Glomerular endothelial cell (primary cell): ENCODE measurements at places on chromosomes 16 and 17.

- DNase-seq = no peak
Observed at GRCh38 chr16:61937646-61938045, 98.6 kb downstream of the CDH8 start.

- no peak for DNase-seq
Observed at GRCh38 chr17:80253631-80254395, 6.8 kb upstream of the RNF213 start.

DNA sequence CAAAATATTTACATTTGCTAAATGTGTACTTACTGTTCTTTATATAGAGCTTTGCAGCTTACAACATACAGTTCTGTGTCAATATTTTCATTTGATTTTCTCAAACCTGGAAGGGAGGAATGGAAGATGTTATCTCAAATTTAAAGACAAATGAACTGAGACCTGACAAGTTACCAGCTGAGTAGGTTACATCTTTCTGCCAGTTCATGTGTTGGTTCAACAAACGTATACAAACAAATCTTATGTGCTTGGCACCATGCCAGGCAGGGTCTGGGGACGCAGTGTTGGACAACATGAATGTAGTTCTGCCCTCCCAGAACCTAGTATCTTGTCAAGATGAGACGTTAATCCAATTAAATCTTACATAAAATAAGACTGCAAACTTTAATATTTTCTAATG, 507.5 kb upstream of the HSBP1 start:
- no peak for DNase-seq

DNA sequence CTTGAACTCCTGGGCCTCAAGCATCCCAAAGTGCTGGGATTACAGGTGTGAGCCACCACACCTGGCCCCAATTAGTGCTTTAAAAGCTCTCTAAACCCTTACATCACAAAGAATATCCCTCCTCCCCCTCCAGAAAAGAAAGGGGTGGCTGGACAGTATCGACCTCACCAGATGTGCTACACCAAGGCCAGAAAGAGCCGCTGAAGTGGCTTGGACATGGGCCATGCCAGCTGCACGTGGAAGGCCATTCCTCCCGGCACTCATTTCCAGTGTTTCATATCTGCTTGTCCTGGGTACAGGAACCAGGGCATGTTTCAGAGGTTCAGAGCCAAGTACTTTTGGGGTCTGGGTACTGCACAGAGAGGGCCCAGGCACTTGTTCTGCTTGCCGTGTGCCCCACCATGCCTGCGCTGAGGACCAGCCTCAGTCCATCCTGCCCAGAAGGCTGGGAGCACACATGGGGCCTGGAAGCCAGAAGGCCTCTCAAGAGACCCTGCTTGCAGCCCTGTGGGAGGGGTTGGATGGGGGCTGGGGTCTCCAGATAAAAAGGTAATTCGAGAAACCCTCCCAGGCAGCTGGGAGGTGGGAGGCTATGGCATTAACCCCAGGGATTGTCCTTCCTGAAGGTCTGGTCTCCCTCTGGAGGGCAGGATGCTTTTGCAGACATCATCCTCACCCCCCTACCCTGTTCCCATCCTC, 3.5 kb upstream of the SRRM2 start:
- no peak for DNase-seq

DNA sequence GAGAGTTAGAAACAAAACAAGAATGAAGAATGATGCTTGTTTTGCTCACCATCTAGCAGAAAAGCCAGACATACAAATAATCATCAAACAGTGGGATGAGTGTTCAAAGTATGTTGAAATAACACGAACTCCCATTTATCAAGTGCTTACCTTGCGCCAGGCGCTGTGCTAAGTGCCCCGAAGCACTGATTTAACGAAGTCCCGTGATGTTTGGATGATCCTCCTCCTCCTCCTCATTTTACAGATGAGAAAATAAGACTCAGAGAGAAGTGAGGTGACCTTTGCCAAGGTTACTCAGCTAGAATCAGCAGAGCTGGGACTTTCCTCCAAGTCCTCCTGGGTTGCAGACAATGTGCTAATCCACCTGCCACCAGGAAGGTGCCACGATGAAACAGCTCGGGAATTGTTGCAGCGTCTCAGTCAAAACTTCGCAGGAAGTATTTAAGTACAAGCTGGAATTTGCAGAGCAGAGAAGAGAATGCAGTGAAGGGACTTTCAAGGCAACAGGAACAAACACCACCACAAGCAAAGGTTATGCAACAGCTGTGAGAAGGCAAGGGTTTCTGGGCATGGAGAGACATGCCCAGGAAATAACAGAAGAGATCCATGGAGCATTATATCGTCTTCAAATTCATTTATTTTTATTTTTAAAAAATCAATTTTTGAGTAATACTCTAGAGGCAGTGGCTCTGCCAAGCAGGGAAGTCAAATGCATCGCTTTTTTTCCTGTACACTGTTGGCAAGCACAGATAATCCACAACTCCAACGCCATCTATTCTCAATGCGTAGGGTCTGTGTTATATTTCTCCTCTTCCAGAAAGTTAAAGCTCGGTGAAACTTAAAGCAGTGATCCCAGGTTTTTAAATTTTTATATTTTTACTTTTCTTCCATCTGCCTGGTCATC, 11.1 kb downstream of the PRCD start:
- no peak for DNase-seq

DNA sequence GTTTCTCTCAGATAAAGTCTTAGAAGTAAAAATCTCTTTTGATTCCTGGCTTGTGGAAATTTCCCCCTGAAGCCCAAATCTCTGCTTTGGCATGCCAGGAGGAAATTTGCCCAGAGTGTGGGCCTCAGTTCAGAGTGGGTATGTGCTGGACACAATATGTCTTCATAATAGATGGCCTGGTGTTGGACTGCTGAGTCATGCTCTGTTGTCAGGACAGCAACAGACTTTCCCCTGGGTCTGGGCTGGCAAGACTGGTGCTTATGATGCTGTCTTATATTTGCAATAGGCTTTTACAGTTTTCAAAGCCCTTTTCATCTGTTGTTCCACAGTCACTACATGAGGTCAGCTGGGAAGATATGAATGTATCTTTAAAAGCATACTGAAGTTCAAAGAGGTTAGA, 57.0 kb downstream of the SHISA9 start:
- DNase-seq = no peak

- peak; percentile 41 for DNase-seq
Observed at GRCh38 chr16:89921702-89922476, 1.3 kb upstream of the TUBB3 start.
